ENCODE measurements at places on chromosomes 2 and 18. TPM values are rescaled to one million over a fixed set of nuclear protein-coding genes. Genes with fewer than 3 reads are reported as not detected.

The CCDC141 gene
- 2.7 TPM for total RNA-seq

The EVA1A gene
- 25.2 TPM for total RNA-seq

The CDH2 gene
- total RNA-seq: 64.1 TPM

The TNS1 gene
- total RNA-seq: 54.5 TPM

The ADD2 gene
- 0.36 TPM for total RNA-seq

The SCYGR3 gene
- not detected for total RNA-seq

The MRO gene
- total RNA-seq: 6.5 TPM

The ICA1L gene
- total RNA-seq: 8.9 TPM

The DHRS9 gene
- not detected for total RNA-seq

The SH3RF3 gene
- 8.4 TPM for total RNA-seq

The CNDP1 gene
- not detected for total RNA-seq

The RBM44 gene
- 0.65 TPM for total RNA-seq

The SLC19A3 gene
- total RNA-seq: 1.6 TPM

The POLR1A gene
- total RNA-seq: 29.4 TPM

The SPATA3 gene
- not detected for total RNA-seq

The IL1R1 gene
- 152 TPM for total RNA-seq

The CNGA3 gene
- 0.18 TPM for total RNA-seq

The GPR45 gene
- total RNA-seq: not detected

The OTOF gene
- not detected for total RNA-seq

The RNF125 gene
- 0.65 TPM for total RNA-seq

The EVX2 gene
- total RNA-seq: not detected

The PUS10 gene
- 8.8 TPM for total RNA-seq

The VWC2L gene
- not detected for total RNA-seq

The KCNG2 gene
- total RNA-seq: not detected

The ANKRD62 gene
- total RNA-seq: not detected

The TTC32 gene
- 9.3 TPM for total RNA-seq

The UGT1A8 gene
- total RNA-seq: 0.09 TPM

The MROH2A gene
- total RNA-seq: under 0.01 TPM

The ID2 gene
- 207 TPM for total RNA-seq

The STAT4 gene
- total RNA-seq: 0.54 TPM

Data from fibroblast of the aortic adventitia (primary cell).